ENCODE measurements at places on chromosomes 6 and 20. TPM values are rescaled to one million over a fixed set of nuclear protein-coding genes. Genes with fewer than 3 reads are reported as not detected.

MACROD2 gene
- not detected for total RNA-seq

CDSN gene
- total RNA-seq = not detected

DEFB118 gene
- not detected for total RNA-seq

DNA sequence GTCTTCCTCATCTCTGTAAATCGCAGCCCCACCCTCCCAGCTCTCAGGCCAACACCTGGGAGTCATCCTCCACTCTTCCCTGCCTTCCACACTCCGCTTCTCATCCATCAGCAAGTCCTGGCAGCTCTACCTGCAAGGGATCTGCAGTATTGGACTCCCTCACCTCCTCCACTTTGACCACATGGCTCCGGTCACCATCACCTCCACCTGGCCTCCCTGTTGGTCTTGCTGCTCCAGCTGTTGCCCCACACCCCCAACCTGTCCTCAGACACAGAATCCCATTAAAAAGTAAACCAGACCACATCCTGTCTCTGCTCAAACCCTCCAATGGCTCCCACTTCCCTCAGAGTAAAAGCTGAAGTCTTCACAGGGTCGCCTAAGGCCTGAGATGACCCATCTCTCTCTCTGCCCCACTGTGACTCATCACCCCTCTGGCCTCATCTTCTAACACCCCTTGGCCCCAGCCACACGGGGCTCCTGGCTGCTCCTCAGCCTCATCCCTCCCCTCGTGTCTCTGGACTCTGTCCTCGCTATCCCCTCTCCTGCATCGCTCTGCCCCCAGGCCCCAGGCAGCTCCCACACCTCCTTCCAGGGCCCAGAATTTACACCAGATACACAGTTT is 185.1 kb upstream of the SULF2 start:
- no peak for DNase-seq
- peaks cover 52% of the 10 kb centered on the region for H3K27me3 ChIP-seq
- peaks cover 6% of the 10 kb centered on the region for H3K4me1 ChIP-seq
- no peak overlapping the region for H3K27ac ChIP-seq
- peaks cover 4% of the 10 kb centered on the region for H3K36me3 ChIP-seq

- H3K36me3 ChIP-seq = peaks cover 7% of the 10 kb centered on the region
- no peak overlapping the region for H3K4me3 ChIP-seq
- no peaks in the 10 kb centered on the region for H3K27me3 ChIP-seq
These were observed 461.9 kb downstream of the UTRN start for GRCh38 chr6:144746902-144747469.

DNA sequence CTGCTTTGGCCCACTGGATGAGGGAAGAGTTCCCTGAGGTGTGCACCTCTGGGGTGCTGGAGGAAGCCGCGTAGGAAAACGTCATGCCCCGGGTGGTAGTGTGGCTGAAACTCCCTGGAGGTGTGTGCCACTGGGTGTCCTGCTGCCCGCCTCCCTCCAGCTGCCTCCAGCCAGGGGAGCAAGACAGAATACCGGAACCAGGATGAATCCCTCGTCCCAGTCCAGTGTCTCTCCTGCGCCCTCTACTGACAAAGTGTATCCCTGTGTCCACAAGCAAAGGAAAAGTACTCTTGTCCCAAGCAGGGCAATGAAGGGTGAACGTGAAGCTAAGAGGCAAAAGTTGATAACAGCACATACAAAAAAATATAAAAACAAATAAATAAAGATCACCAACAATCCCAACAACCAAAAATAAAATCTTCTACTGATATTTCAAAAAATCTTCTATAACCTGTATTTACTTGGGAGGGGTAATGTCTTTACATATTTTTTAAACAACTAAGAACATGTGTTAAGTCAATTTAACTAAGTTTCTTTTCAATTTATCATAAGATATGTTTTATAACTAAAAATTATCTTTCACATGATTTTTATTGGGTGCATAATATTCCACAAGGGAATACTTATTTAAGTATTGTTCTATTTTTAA is 437.6 kb downstream of the MAFB start:
- peaks cover 8% of the 10 kb centered on the region for H3K27me3 ChIP-seq
- H3K4me1 ChIP-seq = no peaks in the 10 kb centered on the region
- no peak overlapping the region for H3K4me3 ChIP-seq
- H3K36me3 ChIP-seq = no peaks in the 10 kb centered on the region

Measured in T-helper 17 cell (primary cell).